A549 treated with DMSO at 1 μM for 4 hours (cell line): ENCODE measurements at places on chromosomes 5 and 9. TPM values are rescaled to one million over a fixed set of nuclear protein-coding genes. Genes with fewer than 3 reads are reported as not detected.

FAXDC2 gene
- total RNA-seq, result 0.07 to 0.13 TPM (median 0.10 TPM) in 5 replicates

NME5 gene
- total RNA-seq, result not detected in 5 replicates

FABP6 gene
- 0.57 to 1.0 TPM (median 0.85 TPM) in 5 replicates for total RNA-seq

OLFM1 gene
- 9.8 to 12.2 TPM (median 10.8 TPM) in 5 replicates for total RNA-seq

PCDHGB6 gene
- 0.09 to 0.23 TPM (median 0.13 TPM) in 5 replicates for total RNA-seq

ERAP2 gene
- 1.2 to 2.1 TPM (median 1.3 TPM) in 5 replicates for total RNA-seq

RNF208 gene
- total RNA-seq, result 1.2 to 2.7 TPM (median 1.8 TPM) in 5 replicates

LRRC14B gene
- not detected in 5 replicates for total RNA-seq

IL31RA gene
- 1.5 to 1.9 TPM (median 1.7 TPM) in 5 replicates for total RNA-seq

CBY3 gene
- not detected in 5 replicates for total RNA-seq

LHX6 gene
- total RNA-seq, result 0.30 to 0.41 TPM (median 0.40 TPM) in 5 replicates

PRDM9 gene
- not detected in 5 replicates for total RNA-seq

TRUB2 gene
- 47.0 to 54.8 TPM (median 52.4 TPM) in 5 replicates for total RNA-seq

TTLL11 gene
- 3.1 to 4.9 TPM (median 3.9 TPM) in 5 replicates for total RNA-seq

ADAMTSL2 gene
- total RNA-seq, result not detected in 5 replicates

DNAH5 gene
- 0.93 to 1.3 TPM (median 1.0 TPM) in 5 replicates for total RNA-seq

SHB gene
- 41.7 to 58.5 TPM (median 57.3 TPM) in 5 replicates for total RNA-seq

OR1J2 gene
- 0.10 TPM in 1 of 5 replicates, not detected in the others for total RNA-seq

WNT8A gene
- total RNA-seq, result not detected in 5 replicates

SKP2 gene
- 19.7 to 25.2 TPM (median 24.3 TPM) in 5 replicates for total RNA-seq

ANKHD1 gene
- total RNA-seq, result 50.2 to 59.9 TPM (median 54.6 TPM) in 5 replicates

PRSS3 gene
- 13.2 to 17.6 TPM (median 14.0 TPM) in 5 replicates for total RNA-seq

CLIC3 gene
- total RNA-seq, result 2.2 to 2.7 TPM (median 2.6 TPM) in 5 replicates

PCDHA9 gene
- 0.01 TPM in 1 of 5 replicates, not detected in the others for total RNA-seq

SNX2 gene
- 38.0 to 60.7 TPM (median 40.3 TPM) in 5 replicates for total RNA-seq
